ENCODE measurements at places on chromosomes 11 and 22. TPM values are rescaled to one million over a fixed set of nuclear protein-coding genes. Genes with fewer than 3 reads are reported as not detected.

Gene PRRG4
- 0.52 TPM for total RNA-seq

Gene CYTH4
- total RNA-seq: 0.17 TPM

Gene SLC25A45
- total RNA-seq: 1.3 TPM

Gene PARVG
- 0.11 TPM for total RNA-seq

Gene CLDN5
- total RNA-seq: 465 TPM

Gene CRYAB
- total RNA-seq: 0.33 TPM

Gene PKNOX2
- not detected for total RNA-seq

Gene CSNK2A3
- total RNA-seq: 4.0 TPM

Gene MTFP1
- total RNA-seq: 16.6 TPM

Gene OR4C13
- total RNA-seq: not detected

Gene NAV2
- total RNA-seq: 1.3 TPM

Gene LMO1
- not detected for total RNA-seq

Gene BSCL2
- total RNA-seq: 24.7 TPM

Gene GLYAT
- total RNA-seq: not detected

Gene NPAS4
- total RNA-seq: not detected

Gene OR10G4
- not detected for total RNA-seq

Gene ALX4
- total RNA-seq: not detected

Gene OR51B4
- not detected for total RNA-seq

Gene OR5A1
- not detected for total RNA-seq

Gene PTDSS2
- 31.1 TPM for total RNA-seq

Gene MAPK1
- total RNA-seq: 45.7 TPM

Gene PPP1CA
- 233 TPM for total RNA-seq

Gene NAALAD2
- total RNA-seq: 0.11 TPM

Gene PTGDR2
- total RNA-seq: under 0.01 TPM

Gene LRP5
- total RNA-seq: 118 TPM

Gene RTN4R
- 1.3 TPM for total RNA-seq

Gene TRIM51
- not detected for total RNA-seq

Gene TEX12
- not detected for total RNA-seq

Gene OR52A1
- total RNA-seq: not detected

Gene JAM3
- total RNA-seq: 5.1 TPM

Gene TBCEL
- 34.3 TPM for total RNA-seq

Gene RAD9A
- 4.8 TPM for total RNA-seq

Gene OR52E8
- total RNA-seq: not detected

Data from dermis lymphatic vessel endothelial cell (primary cell).